Spinal cord (tissue), 10 donors: ENCODE measurements at places on chromosomes 1 and 21.
A peak's percentile ranks its signal among the peaks of the same experiment; 100 is the strongest.

GRCh38 chr1:214006845-214007244 is 19.1 kb downstream of the PROX1 start:
- H3K4me1 ChIP-seq = peaks cover 15% of the 10 kb centered on the region
- no peaks in the 10 kb centered on the region for H3K36me3 ChIP-seq
- DNase-seq = no peak

GRCh38 chr1:238777551-238777950 is 608.8 kb upstream of the CHRM3 start:
- no peak for DNase-seq
- no peaks in the 10 kb centered on the region for H3K4me1 ChIP-seq
- no peak overlapping the region for H3K4me3 ChIP-seq
- H3K36me3 ChIP-seq = no peaks in the 10 kb centered on the region

GRCh38 chr1:51957618-51958017 is 32.9 kb downstream of the RAB3B start:
- no peak overlapping the region for H3K4me3 ChIP-seq
- no peaks in the 10 kb centered on the region for H3K4me1 ChIP-seq
- no peaks in the 10 kb centered on the region for H3K27me3 ChIP-seq
- DNase-seq = no peak
- no peak overlapping the region for H3K27ac ChIP-seq

- no peak for DNase-seq
- no peaks in the 10 kb centered on the region for H3K27me3 ChIP-seq
- peaks cover 12% of the 10 kb centered on the region for H3K4me1 ChIP-seq
- H3K36me3 ChIP-seq = peaks cover 71% of the 10 kb centered on the region
Measured at GRCh38 chr21:43981151-43981870, 30.8 kb upstream of the TRAPPC10 start.

DNA sequence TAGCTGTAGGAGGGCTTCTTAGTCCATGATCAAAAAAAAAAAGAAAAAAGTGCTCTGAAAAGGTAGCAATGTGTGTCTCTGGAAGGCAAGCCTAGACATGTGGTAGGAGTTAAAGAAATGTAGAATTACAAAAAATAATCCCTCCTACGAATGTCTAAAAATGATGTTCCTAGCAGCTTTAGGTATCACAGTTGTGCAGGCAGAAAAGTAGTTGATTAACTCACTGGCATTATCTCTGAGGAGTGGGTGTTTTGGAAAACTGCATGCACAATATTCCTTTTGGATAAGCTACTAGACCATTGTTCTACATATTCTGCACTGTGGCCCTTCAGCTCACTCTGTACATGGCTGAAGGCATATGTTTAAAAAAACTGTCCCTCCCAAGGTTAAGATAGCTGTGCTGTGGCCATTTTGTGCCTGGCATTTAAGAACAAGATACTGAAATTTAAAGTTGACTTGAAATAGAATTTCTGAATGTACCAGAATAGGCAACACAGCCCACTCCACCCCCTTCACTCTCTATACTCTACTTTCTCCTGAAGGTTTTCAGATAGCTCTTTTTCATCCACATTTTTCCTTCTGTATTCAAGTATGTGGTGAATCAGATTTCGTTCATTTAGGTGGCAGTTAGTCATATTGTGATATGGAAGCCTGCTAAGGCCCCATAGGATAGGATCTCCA is 463.9 kb upstream of the LRRC7 start:
- H3K27me3 ChIP-seq = no peaks in the 10 kb centered on the region
- H3K4me1 ChIP-seq = no peaks in the 10 kb centered on the region
- no peak overlapping the region for H3K4me3 ChIP-seq
- no peaks in the 10 kb centered on the region for H3K36me3 ChIP-seq
- no peak for DNase-seq

- no peak within 1 kb of the TSS for H3K27ac ChIP-seq
- peak within 1 kb of the TSS; percentile 37 for H3K4me3 ChIP-seq
- no peaks in the 10 kb centered on the region for H3K36me3 ChIP-seq
- peaks cover 14% of the 10 kb centered on the region for H3K4me1 ChIP-seq
- DNase-seq = peak; percentile 54
Measured at GRCh38 chr1:237041795-237042525, at the start of gene RYR2. Gene RYR2, plus strand, starts transcription at chr1:237042184. Its CDS starts 338 bp downstream, at chr1:237042522.

DNA sequence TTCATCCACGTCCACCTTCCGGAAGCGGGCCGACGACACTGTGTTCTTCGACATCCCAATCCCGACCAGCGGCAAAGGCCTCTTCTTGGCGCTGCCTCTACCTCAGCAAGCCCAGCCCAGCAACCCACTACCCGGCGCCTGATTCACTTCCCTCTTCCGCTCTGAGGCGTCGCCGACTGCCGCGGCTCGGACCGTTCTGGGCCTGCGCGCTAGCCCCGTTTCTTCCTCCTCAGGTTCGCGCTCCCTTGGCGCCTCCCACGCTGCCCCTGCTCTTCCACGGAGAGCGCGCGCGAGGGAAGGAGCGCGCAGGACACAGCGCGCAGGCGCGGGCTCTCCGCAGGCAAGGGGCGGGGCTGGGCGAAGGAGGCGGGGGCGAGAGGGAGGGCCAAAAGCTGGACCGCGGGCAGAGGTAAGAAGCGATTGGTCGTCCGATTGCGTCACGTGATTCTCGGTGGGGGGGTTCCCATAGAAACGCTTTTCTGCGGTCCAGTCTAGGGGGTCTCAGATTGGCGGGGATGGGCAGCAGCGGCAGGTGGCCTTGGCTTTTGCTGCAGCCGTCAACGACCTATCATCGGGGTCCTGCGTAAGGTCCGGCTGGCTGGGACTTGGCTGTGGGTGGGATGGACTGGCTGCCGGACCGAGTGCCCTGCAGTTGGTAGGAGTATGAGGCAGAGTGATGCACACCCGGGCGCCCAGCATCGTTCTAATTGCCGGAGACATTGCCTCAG is at the start of gene ARPC5:
Gene ARPC5 (minus strand): TSS at position 178 of the 728 bp plus-strand sequence. CDS start 124 bp downstream, at position 54.
- H3K36me3 ChIP-seq = no peaks in the 10 kb centered on the region
- DNase-seq = peak; percentile 99
- H3K27ac ChIP-seq = peak within 1 kb of the TSS; percentile 89
- no peaks in the 10 kb centered on the region for H3K27me3 ChIP-seq

DNA sequence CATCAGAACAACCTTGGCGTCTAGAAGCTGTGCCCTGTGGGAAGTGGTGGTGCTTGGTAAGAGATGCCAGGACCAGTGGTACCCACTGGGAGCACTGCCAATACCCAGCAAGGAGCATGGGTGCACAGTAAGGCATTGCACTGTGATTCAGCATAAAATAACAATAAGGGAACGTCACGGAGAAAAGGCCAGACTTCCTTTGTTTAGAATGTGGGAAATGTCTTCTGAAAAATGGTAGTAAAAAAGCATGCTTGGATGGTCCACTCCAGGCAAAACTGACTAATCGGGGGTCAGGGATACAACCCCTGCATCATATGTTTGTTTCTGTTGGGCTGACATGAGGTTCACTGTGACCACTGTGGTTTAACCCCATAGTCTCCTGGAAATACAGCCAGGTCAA is 14.7 kb downstream of the METTL18 start:
- H3K27ac ChIP-seq = no peak overlapping the region
